ENCODE measurements at places on chromosomes 12 and 14. TPM values are rescaled to one million over a fixed set of nuclear protein-coding genes. Genes with fewer than 3 reads are reported as not detected.

DNA sequence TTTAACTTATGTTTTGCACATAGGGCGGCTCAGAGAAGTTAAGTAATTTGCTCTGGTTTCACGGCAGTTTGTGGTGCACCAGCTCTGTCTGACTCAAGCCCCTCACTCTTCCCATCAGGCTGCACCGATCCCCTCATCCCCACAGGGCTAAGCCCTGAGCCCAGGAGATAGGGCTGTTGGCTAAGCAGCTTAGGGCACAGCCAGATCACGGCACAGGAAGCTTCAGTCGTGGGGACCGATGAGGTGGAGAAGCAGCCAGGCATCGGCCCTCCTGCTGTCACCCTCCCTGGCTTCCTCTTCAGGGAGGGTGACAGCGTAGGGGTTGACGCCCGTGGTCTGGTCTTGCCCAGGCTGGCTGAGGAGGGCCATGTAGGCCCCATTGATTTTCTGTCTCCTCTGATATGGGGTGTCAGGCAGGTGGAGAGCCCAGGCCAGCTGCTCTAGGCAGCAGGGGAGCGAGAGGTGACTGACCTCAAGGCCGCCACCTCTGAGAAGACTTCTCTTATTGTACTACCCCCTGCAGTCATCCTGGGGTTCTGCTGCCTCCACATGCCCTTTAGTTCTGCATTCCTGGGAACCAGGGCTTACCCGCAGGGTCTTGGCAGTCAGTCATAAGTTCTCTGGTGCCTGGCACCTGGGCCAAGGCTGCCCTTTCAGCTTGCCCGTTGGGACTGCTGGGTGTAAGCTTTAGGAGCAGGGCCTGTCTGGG, 166.4 kb downstream of the TSPAN9 start:
- DNase-seq = no peak

DNA sequence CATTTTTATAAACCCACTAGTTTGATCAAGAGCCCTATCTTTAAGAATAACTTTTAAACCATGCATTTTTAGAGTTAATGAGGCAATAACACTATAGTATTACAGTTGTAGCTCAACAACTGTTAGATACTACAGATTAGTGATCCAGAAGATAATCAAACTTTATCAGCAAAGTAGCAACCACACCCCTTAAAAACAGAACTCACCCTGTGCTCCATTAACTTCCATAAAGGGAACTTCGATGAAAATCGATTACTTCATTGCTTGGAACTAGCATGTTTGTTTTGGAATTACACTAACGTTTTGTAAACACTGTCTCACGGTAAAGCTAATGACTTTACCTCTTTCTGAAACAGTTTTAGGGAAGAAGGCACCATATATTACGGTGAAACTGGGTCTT, 1.4 kb downstream of the SGPP1 start:
- no peak for DNase-seq

GRCh38 chr14:30312214-30312613, 246.7 kb upstream of the G2E3 start:
- no peak for DNase-seq

GRCh38 chr14:69531135-69531534, 43.5 kb downstream of the CCDC177 start:
- DNase-seq = no peak

DNA sequence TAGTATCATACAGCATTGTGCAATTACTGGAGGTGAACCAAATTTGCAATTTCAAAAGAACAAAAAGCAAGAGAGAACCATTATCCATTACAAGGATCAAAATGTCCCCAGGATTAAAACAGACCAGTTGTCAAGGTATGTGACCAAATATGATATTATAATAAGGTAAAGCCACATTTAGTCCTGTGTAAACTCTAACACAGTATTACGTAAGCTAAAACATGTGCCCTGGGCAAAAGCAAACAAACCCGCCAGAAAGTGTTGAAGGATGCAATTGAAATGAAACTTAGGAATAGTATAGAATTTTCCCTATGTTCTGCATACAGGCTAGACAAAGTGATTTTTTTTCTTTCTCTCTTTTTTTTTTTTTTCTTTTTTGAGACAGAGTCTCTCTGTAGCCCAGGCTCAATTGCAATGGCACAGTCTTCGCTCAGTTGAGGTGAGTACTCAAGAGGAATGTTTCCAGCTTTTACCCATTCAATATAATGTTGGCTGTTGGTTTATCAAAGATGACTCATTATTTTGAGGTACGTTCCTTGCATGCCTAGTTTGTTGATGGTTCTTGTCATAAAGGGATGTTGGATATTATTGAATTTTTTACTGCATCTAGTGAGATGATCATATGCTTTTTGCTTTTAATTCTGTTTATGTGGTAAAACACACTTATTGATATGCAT, 137.1 kb upstream of the FOXG1 start:
- no peak for DNase-seq

DNA sequence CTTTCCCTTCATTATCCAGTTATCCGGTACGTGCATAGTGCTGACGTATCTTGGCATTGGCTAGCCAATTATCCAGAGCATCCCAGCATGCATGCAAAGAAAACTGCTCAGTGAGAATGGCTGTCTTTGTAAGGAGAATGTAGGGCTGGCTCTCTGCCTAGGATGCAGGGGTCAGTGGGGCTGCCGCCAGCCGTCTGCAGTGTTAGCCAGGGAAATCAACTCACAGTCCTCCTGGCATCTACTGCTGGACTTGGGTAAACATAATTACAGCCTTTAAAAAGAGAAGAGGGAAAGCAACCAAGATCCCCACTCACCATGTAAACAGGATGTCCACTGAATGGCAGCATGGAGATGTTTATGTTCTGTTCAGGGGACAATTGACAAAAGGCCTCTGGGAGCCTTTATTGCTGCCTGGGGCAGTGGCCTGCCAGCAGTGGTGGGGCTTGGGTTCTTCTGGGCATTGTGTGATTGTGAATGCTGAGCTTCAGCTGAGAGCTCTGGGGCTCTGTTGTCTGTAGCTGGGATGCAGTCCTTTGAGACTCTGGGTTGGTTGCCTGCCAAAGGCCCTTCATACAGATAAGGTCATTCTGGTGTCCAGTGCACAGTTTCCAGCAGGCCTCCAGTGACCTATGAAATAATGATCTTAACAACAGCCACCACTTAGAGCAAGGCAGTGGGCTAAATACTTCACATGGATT, 121.8 kb downstream of the TBC1D30 start:
- no peak for DNase-seq

GRCh38 chr12:50988051-50988450, 35.7 kb downstream of the HIGD1C start:
- no peak for DNase-seq

SLC6A15 gene
- 0.82 TPM for polyA plus RNA-seq

- no peak for DNase-seq
Measured at GRCh38 chr12:7403466-7403865, 40.5 kb downstream of the CD163L1 start.

SLCO1C1 gene
- polyA plus RNA-seq = 0.40 TPM

DNA sequence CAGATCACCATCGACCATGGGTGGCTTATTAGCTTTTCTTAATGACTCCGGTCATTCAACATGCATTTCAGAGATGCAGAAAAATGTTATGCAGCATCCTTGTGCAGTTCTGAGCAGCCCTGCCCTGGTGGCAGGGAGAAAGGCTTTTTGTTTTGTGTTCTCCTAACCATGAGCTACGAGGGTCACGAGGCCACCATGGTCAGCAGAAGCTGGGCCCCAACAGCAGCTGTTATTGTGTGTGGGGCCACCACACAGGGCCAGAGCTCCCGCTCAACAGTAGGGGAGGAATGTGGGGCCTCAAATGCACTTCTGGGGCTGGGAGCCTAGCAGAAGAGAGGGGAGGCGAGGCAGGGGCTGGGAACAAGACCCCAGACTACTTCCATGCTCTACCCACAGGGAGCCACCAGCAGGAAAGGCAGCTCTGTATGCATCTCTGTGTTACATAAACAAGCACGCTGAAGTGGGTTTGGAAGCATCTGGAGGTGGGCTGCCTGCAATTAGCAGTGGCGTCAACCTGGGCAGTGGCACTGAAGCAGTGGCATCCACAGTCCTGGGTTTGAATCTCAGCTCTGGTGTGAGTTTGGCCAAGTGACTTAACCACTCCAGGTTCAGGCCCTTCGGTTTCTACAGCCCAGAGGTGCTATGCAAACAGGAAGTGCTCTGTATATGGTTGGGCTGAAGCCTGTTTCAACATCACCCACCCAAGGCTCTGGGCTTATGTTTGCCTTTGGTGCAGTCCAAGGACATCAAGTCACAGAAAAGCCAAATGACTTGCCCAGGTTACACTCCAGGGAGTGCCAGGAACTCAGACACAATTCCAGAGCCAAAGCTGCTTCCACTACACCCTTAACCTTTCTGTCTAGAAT, 16.3 kb downstream of the GLTP start:
- no peak for DNase-seq

- no peak for DNase-seq
Measured at GRCh38 chr12:76940671-76941445, 62.0 kb upstream of the CSRP2 start.

DNA sequence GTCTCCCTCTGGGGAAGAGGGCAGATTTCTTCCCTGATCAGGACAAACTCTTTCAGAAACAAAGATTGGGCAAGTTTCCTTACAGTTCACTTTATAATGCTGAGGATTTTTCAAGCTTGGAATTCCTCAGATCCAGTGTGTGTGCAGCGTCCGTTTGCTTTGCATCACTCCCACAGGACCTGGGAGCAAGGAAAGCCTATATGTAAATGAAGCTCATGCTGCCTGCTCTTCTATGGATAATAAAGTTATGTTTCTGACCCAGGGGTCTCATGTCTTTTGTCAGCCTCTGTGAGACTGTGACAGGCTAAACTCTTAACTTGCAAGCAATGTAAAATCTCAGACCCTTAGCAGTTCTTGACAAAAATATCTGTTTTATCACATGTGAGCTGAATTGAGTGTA, 41.6 kb downstream of the TRHDE start:
- DNase-seq = no peak

DNA sequence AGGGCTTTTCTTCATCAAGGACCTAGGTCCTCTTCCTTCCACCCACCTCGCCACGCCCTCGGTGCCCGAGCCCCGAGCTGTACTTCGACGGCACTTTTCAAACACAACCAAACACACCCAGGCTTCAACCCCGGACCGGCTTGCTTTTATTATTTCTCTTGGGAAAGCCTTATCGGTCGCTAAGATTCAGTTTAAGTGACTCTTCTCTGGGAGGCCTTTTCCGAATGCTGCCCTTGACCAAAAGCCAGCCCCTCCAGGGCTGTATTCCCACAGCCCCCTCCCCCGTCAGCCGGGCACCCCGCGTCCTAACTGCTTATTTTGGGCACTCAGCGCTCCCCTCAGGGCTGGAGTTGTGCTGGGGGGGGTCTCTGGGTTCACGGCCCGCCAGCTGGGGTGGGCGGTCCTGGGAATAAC, 644 bp upstream of the PPP4R4 start:
- DNase-seq = no peak

KRT79 gene
- not detected for polyA plus RNA-seq

DNA sequence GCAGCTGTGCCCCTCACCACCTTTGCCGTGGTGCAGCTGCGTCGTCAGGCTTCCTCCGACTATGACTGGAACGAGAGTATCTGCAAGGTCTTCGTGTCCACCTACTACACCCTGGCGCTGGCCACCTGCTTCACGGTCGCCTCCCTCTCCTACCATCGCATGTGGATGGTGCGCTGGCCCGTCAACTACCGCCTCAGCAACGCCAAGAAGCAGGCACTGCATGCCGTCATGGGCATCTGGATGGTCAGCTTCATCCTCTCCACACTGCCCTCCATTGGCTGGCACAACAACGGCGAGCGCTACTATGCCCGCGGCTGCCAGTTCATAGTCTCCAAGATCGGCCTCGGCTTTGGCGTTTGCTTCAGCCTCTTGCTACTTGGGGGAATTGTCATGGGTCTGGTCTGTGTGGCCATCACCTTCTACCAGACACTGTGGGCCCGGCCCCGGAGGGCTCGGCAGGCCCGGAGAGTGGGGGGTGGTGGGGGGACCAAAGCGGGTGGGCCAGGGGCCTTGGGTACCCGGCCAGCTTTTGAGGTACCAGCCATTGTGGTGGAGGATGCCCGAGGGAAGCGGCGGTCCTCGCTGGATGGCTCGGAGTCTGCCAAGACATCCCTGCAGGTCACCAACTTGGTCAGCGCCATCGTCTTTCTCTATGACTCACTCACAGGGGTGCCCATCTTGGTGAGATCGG, 2.6 kb downstream of the GPR162 start:
- no peak for DNase-seq

DNA sequence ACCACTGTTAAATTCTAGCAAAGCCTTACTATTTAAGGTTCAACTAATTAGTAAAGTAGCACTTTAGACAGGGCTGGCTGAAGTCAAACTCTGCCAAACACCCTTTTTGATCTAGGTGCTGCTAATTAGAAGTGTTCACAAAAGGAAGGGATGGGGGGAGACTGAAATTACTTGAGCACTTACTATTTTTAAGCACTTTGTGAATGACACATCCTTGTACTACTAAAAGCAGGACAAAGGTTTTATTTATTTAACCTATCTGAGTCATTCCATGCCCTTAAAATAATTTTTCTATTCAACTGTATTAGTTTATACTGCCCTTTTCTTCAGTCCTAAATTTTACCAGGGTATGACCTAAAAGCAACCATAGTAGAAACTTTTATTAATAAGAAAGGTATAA, 20.1 kb downstream of the MBIP start:
- no peak for DNase-seq

RPGRIP1 gene
- 0.40 TPM for polyA plus RNA-seq

- no peak for DNase-seq
Measured at GRCh38 chr14:55272922-55273321, 1.7 kb downstream of the FBXO34 start.

DNA sequence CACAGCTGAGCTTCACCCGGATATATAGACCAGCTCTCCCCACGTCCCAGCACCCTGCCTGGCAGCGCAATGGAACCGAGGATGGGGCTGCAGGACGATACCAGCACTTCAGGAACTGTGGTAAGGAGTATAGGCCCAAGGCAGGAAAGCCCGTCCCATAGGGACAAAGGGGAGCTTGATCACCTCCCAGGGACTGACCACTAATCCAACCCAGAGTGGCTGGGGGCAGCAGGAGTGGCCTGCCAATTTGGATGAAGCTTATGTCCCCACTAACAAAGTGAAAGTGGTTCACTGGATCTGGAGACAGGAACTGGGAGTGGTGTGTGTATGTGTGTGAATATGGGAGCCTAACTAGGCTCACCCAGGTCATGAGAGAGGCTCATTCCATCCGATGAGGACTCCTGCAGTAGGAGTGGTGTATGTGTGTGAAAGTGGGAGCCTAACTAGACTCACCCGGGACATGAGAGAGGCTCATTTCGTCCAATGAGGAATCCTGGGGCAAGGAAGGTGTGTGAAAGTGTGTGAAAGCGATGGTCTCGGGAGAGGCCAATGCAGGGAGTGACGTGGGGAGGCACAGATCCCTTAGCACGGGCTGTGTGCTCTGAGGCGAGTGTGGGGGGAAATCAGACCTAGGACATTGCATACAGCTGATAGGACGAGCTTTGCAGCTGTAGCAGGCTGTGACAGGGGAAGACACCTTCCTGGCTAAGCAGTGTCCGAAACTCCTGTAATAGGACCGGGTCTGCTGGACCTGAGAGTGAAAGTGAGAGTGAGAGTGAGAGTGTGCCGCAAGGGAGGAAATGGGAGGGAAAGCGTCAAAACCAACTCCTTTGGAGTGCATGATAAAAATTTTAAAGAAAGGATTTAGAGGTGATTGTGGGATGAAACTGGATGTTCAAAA, 25.7 kb downstream of the KLRK1 start:
- DNase-seq = peak; percentile 50

- peak; percentile 72 for DNase-seq
Measured at GRCh38 chr14:39432619-39433451, 602 bp upstream of the FBXO33 start.

NFATC4 gene
- polyA plus RNA-seq = 52.5 TPM
